ENCODE measurements at places on chromosomes 2 and 18. TPM values are rescaled to one million over a fixed set of nuclear protein-coding genes. Genes with fewer than 3 reads are reported as not detected.

Gene STEAP3
- 0.19 TPM for total RNA-seq

DNA sequence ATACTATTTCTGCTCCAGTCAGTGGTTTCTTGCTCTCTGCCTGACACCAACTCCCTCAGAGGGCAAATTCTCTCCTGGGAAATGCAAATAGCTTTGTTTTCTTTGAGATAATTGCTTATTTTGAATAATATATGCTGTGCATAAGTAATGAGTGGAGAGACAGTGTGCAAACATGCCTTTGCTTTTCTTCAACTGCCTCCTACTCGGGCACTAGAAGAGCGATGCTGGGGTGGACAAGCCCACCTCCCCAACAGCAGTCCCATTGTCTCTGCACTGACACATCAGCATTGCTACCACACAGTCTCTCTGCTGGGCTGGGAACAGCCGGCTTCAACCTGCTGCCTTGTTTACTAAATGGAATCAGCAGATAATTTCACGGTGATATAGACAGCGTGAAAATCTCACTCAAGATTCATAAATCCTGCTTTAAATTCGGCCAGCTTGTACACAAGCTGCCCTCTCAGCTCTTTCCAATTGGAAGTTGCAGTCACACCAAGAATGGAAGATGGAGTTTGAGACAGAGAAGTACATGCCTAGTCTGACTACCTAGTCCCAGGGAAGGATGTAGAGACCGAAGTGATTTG lies 694.5 kb downstream of the TDRD15 start:
- no peak for DNase-seq

Gene ACKR3
- total RNA-seq: 4.4 TPM

DNA sequence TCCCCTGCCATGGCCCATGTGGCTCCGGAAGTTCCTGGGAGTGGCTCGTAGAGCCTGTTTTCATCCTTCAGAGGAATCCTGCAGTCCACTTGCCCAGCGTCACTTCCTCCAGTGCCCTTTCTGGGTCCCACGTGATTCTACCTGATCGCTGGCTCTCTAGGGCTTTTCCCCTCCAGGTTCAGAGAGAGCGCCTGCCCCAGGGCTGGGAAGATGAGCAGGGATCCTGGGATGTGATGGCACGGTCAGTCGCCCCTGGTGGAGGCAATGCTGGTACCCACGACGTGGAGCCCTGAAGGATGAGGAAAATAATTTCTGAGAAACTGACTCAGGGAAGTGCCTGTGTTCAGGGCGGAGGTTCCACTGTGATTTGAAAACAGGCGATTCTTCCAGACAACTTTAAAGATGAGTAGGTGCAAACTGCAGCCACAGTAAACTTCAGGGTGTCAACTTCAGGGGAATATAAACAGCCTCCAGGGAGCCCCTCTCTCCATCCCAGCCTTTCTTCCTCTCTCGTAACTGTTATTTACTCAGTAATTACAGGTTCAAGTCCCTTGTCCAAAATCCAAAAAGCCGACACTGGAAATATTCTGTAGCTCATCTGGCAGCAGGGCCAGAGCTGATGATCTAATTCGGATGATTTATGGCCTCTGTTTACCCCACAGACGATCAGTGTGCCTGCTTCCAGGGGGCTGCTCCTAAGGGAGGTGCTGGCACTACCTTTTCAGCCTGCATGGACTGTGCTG lies 105.9 kb downstream of the AGAP1 start:
- no peak for DNase-seq

Gene PTH2R
- total RNA-seq: 0.11 TPM

DNA sequence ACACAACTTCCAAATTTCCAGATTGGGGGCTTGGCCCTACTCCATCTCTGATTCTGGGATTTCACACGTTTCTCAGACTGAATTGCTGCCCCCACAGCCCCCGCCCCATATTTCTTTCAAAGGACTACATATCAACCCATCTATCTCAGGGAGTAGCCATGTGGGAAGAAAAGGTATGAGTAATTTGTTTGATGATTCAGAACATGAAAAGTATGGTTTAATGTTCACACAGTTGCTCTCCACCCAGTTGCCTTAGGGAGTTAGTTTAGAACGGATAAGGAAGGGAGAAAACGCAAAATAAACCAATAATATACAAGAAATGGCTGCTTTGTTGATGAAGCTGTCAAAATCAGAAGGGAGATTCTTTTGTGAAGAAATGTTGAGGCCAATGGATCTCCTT lies 145.1 kb downstream of the PIEZO2 start:
- no peak for DNase-seq

DNA sequence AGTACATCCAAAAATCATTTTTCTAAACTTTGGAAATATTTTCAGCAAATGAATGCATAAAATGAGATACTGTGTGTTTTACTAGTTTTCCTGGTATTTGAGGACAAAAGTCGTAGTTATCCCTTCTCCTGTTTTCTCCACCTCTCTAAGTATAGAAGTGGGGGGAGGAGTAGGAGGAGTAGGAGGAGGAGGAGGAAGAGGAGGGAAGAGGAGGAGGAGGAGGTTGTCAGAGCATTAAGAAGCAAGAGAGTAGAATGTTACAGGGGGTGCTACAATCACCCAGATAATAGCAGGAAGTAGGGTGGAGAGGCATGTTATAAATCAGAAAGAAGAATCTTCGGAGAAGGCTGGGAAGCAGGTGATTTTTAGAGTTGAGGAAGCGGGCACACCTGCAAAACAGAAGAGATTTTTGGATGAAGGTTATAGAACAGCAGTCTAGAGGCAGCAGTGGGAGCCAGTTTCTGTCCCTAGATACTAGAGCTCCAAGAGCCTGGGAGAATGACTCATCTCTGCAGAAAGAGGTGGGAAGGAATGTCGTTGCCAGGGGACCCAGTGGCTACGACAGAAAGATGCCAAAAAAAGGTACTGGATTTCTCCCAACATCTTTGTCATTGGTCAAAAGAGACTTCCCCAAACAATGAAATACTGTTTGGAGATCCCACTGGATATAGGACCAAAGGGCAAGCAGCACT lies 44.2 kb upstream of the AQP4 start:
- DNase-seq: no peak

Gene TDRD15
- total RNA-seq: 0.06 TPM

DNA sequence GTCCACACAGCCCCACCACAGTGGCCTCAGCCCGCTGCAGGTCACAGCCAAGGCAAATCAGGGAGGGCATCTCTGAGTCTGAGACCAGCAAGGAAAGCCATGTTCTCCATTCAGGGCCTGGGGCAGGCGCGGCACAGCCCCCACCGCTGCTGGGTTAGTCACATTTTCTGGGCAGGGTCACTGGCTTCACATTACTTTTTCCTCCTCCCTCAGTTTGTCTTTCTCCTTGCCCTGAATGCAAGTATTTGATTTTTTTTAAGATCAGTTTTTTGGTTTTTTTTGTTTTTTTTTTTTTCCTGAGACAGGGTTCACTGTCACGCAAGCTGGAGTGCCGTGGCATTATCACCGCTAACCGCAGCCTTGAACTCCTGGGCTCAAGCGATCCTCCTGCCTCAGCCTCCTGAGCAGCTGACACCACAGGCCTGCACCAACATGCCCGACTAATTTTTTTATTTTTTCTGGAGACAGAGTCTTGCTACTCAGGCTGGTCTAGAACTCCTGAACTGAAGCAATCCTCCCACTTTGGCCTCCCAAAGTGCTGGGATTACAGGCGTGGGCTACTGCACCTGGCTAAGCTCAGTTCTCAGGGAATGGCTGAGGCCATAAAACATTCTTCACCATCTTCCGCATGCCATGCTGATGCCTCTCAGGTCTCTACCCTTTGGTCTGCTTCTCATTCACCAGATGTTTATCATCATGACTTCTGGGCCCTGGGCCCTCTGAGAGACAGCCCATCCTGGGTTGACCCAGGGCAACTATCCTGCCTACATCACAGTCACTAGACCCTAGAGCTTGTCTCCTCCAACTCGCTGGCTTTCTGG lies 628 bp upstream of the CAPG start:
- no peak for DNase-seq

Gene SH2D6
- 1.4 TPM for total RNA-seq

- DNase-seq: no peak
These were observed 407.1 kb downstream of the SLC4A3 start for GRCh38 chr2:220034426-220035130.

DNA sequence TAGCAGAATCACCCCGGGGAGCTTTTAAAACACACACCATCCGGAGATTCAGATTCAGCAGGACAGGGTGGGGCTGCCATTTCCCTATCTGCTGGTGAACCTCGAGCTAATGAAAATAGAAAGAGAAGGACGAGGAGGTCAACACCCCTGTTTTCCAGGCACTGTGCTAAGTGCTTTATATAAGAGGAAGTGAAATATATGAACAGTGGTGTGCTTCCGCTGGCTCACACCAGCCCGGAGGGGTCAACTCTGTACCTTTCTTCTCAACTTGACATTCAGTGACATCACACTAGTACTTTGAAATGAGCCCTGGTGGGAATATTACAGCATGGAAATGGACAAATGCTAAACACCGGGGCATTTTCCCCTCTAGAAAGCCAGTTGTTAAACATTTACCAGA lies 108.3 kb upstream of the LTBP1 start:
- no peak for DNase-seq

DNA sequence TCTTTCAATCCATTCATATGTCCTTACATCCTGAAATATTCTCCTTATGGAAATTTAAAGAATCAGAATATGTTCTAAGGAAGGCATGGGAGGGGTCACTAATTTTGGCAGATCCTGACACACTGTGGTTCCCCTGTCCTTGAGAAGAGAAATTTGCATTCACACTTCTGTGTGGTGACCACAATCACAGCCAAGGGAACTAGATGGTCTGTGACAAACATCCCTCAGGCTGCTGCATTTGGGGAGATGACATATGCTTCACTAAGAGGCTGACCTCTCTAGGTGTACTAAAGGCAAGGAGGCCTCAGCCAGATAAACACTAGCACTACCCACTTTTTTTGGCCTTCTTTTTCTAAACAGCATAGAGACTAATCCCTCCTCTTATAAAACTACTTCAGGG lies 129.6 kb downstream of the MREG start:
- DNase-seq: no peak

Gene UPP2
- not detected for total RNA-seq

DNA sequence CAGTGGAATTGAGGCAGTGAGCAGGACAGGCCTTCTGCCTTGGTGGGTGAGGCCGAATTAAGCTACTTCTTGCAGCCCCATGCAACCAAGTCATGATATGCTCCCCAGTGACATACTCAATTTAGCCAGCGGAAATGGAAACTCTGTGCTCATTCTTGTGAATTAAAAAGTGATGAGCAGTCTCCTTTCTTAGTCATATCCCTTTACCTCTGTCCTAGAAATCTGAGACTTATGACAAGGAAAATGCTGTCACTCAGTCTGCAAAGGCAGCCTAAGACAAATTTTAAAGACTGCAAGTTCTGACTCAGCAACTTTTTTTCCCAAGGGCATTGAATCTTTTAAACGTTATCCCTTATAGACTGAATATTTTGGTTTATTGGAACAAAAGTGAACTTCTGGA lies 218.2 kb downstream of the SH3BP4 start:
- DNase-seq: no peak

Gene ITSN2
- total RNA-seq: 91.3 TPM

Gene RSAD2
- 104 TPM for total RNA-seq

DNA sequence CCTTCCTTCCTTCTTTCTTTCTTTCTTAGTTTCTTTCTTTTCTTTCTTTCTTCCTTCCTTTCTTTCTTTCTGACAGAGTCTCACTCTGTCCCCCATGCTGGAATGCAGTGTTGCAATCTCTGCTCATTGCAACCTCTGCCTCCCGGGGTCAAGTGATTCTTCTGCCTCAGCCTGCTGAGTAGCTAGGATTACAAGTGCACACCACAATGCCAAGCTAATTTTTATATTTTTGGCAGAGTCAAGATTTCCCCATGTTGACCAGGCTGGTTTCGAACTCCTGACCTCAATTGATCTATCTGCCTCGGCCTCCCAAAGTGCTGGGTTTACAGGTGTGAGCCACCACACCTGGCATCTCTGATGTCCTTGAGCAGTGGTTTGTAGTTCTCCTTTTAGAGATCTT lies 48.5 kb downstream of the IL1R2 start:
- DNase-seq: no peak

DNA sequence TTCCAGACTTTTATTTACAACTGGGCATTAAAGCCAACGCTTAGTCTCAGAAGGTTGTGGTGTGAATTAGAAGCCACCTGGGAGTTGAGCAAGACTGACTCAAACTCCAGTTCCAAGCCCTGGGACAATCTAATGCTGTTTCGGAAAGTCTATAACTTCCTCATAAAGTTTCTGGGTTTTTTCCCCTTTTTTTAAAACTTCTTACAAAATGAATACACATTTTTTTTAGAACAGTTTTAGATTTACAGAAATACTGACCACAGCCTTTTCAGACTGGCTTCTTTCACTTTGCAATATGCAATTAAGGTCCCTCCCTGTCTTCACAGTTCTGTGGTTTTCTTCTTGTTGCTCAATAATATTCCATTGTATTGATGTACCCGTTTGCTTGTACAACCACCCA lies 115.9 kb upstream of the TWIST2 start:
- no peak for DNase-seq

- DNase-seq: no peak
These were observed 24.0 kb upstream of the MARCO start for GRCh38 chr2:118918017-118918416.

DNA sequence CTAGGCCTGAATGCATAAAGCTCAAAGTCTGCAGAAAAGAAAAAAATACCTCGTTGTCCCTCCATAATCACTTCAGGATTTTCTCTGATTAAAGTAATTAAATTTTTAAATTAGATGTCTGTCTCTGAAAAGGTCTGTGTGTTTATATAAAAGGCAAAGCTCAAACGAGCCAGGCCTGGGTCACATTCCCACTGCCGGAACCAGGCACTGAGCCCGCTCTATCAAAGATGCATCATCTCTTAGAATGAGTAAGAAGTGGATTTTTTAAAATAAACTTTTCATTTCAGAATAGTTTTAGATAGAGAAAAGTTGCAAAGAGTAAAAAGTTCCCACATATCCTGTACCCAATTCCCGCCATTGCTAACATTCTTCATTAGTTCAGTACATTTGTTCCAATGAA lies 202.1 kb upstream of the KYNU start:
- no peak for DNase-seq

GRCh38 chr2:131431336-131431735 lies 44.6 kb upstream of the TUBA3D start:
- DNase-seq: no peak

DNA sequence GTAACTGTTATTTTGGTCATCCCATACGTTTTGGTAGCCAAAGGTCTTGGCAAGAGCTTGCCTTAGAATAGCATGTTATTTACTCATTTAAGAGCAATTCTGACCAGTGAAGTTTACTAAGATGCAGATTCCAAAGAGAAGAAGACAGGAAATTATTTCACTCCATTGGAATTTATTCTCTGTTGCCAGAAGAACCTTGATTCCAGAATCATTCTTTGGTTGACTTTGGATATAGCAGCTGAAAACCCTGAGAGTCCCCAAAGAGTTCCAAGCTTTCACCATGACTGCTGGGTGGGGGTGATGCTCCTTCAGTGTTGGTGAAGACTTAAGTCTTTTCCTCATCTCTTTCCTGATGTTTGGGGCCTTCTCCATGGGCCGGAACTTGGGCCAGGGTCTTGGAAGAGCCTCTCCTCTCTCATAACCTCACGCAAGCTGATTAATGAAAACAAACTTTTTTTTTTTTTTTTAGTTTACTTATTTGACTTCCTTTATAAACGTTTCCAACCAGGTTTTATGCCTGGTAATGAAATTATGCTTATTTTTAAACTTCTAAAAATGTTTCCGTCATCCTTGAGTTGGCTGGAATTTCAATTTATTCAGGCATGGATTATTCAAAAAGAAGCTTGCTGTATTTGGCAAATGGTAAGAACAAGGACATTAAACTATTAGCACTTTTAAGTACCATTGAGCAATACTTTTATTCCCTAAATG lies 192.0 kb downstream of the MTX2 start:
- no peak for DNase-seq

All from activated naive CD8-positive, alpha-beta T cell treated with anti-CD3 and anti-CD28 coated beads, Interleukin-2, amount 10 ng/mL, durations not matched to agents 7 days and 5 days (primary cell).